ENCODE measurements at places on chromosomes 12 and 14. TPM values are rescaled to one million over a fixed set of nuclear protein-coding genes. Genes with fewer than 3 reads are reported as not detected.
A peak's percentile ranks its signal among the peaks of the same experiment; 100 is the strongest.

DNA sequence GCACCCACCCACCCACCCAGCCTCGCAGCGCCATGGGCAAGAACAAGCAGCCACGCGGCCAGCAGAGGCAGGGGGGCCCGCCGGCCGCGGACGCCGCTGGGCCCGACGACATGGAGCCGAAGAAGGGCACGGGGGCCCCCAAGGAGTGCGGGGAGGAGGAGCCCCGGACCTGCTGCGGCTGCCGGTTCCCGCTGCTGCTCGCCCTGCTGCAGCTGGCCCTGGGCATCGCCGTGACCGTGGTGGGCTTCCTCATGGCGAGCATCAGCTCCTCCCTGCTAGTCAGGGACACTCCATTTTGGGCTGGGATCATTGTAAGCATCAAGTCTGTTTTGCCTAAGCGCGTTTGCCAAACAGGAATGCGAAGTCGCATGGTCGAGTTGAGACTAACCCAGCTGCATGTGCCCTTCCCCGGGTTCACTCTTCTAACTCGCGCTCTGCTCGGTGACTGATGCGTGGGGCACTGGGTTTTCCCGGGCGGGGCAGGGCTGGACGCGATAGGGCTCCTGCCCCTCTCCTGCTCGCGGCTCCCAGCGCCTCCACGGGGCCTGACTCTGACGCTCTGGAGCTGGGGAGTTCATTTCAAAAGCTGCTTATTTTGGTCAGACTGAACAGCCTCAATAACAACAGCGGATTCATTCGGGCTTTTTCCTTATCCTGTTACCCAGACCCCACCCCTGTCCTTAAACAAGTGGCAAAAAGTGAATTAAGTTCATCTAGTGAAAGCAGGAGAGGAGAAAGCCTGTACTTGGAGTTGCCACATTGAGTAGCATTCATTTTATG lies 458 bp downstream of the SSPN start:
- H3K4me1 ChIP-seq = no peaks in the 10 kb centered on the region
- H3K27me3 ChIP-seq = no peaks in the 10 kb centered on the region

- no peak overlapping the region for H3K4me3 ChIP-seq
- H3K27me3 ChIP-seq = no peaks in the 10 kb centered on the region
Measured at GRCh38 chr14:75399843-75400775, 27.7 kb upstream of the JDP2 start.

GRCh38 chr14:58617619-58618018 lies 20.1 kb upstream of the DACT1 start:
- DNase-seq = no peak
- no peak overlapping the region for H3K4me3 ChIP-seq
- no peaks in the 10 kb centered on the region for H3K36me3 ChIP-seq
- H3K4me1 ChIP-seq = no peaks in the 10 kb centered on the region
- no peak overlapping the region for H3K27ac ChIP-seq
- no peaks in the 10 kb centered on the region for H3K27me3 ChIP-seq

Gene CLEC4D
- not detected for polyA plus RNA-seq

- H3K27me3 ChIP-seq = no peaks in the 10 kb centered on the region
- H3K27ac ChIP-seq = no peak overlapping the region
- no peaks in the 10 kb centered on the region for H3K36me3 ChIP-seq
- DNase-seq = no peak
- no peaks in the 10 kb centered on the region for H3K4me1 ChIP-seq
Measured at GRCh38 chr14:85607651-85608081, 77.7 kb downstream of the FLRT2 start.

- no peaks in the 10 kb centered on the region for H3K36me3 ChIP-seq
- no peaks in the 10 kb centered on the region for H3K27me3 ChIP-seq
- H3K4me3 ChIP-seq = peak overlapping the region; percentile 54
- peak; percentile 51 for DNase-seq
Measured at GRCh38 chr14:104827177-104828055, 26.5 kb downstream of the ZBTB42 start.

GRCh38 chr12:55718624-55719275 lies 1.4 kb upstream of the RDH5 start:
- no peak overlapping the region for H3K4me3 ChIP-seq
- H3K36me3 ChIP-seq = no peaks in the 10 kb centered on the region
- H3K4me1 ChIP-seq = peaks cover 35% of the 10 kb centered on the region
- no peak for DNase-seq

- no peak for DNase-seq
- no peaks in the 10 kb centered on the region for H3K4me1 ChIP-seq
- no peak overlapping the region for H3K27ac ChIP-seq
- no peaks in the 10 kb centered on the region for H3K36me3 ChIP-seq
- H3K27me3 ChIP-seq = no peaks in the 10 kb centered on the region
- H3K4me3 ChIP-seq = no peak overlapping the region
Measured at GRCh38 chr12:73973486-73973885, 564.1 kb upstream of the ATXN7L3B start.

Gene STXBP6
- polyA plus RNA-seq = 9.9 TPM

- no peak for DNase-seq
- H3K4me3 ChIP-seq = no peak overlapping the region
- peaks cover 20% of the 10 kb centered on the region for H3K4me1 ChIP-seq
Measured at GRCh38 chr12:116370886-116371580, 93.5 kb upstream of the MED13L start.

Gene CCDC177
- not detected for polyA plus RNA-seq

Gene UNC79
- 3.8 TPM for polyA plus RNA-seq

DNA sequence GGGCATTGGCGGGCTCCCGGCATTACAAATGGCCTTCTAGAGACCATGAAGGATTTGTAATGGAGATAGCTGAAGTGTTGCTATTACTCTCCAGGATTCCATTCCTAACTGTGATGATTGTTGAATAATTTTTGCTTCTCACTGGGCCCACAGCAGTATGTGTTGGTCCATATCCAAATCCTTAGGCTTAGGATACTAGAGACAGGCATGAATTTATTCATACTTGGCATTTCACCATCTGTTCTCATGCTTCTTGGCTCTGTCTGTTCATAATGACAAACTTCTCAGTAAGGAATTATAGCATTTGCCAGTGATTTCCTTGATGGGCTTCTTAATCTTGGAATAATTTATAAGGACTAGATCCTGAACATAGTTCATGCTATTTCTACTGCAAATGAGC lies 832.9 kb downstream of the C12orf50 start:
- no peak for DNase-seq
- no peaks in the 10 kb centered on the region for H3K4me1 ChIP-seq
- H3K36me3 ChIP-seq = no peaks in the 10 kb centered on the region
- no peak overlapping the region for H3K27ac ChIP-seq
- no peak overlapping the region for H3K4me3 ChIP-seq

DNA sequence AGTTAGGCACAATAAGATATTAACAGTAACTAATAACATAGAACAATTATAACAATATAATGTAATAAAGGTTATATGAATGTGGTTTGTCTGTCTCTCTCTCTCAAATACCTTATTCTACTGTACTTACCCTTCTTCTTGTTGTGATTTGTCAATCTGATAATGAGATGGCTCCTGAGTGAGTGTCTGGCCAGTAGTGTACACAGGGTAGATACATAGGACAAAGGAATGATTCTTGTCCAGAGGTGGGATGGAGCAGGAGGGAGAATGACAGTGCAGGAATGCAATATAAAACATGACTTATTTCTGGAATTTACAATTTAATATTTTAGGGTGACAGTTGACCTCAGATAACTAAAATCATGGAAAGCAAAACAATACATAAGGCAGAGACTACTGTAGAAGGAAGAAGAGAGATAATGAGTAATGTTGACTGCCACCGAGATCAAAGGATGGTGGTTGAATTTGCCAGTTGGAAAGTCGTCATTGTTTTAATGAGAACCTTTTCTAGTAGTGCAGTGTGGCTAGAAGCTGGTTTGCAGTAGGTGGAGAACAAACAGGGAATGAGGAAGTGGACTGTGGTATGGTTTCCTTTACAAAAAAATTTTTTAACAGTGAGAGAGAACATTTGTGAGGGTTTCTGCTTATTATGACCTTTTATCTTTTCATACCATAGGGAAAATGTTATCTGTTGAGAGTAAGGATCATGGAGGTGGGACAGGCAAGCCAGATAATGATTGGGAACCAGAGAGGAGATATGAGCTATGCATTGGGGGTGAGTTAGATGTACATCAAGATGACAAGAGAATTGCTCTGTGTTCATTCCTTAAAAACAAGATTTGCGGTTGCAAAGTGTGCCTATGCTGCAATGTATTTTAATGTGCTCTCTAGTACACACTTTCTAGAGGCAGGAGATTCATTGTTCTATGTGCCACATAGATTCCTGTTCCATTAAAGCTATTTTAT lies 458.3 kb downstream of the BTG1 start:
- no peaks in the 10 kb centered on the region for H3K4me1 ChIP-seq
- H3K4me3 ChIP-seq = no peak overlapping the region
- no peak for DNase-seq
- no peaks in the 10 kb centered on the region for H3K36me3 ChIP-seq

DNA sequence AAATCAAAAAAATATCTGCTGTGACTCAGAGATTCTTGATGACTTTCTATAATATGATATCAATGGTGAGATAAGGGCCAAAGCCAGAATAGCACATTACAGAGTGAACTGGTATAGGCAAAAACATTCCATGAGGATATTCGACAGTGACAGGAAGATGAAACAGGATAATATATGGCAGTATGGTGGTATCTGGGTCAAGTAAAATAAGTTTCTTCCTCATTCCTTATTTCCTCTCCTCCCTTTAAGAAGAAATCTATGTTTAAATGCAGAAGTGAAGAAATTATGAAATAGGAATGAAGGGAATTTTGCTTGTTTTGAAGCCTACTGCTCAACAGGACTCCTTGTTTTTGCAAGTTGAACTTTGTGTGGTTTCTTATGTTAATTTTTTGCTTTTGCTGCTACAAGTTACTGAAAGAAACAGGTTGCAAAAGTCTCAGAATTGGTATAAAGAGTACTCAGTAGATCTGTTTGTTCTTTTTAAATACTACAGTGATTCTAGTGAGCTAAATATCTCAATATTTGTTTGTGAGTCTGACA lies 7.0 kb downstream of the ACSS3 start:
- H3K36me3 ChIP-seq = no peaks in the 10 kb centered on the region
- H3K4me1 ChIP-seq = no peaks in the 10 kb centered on the region
- no peak overlapping the region for H3K4me3 ChIP-seq
- H3K27me3 ChIP-seq = no peaks in the 10 kb centered on the region
- DNase-seq = no peak
- no peak overlapping the region for H3K27ac ChIP-seq

DNA sequence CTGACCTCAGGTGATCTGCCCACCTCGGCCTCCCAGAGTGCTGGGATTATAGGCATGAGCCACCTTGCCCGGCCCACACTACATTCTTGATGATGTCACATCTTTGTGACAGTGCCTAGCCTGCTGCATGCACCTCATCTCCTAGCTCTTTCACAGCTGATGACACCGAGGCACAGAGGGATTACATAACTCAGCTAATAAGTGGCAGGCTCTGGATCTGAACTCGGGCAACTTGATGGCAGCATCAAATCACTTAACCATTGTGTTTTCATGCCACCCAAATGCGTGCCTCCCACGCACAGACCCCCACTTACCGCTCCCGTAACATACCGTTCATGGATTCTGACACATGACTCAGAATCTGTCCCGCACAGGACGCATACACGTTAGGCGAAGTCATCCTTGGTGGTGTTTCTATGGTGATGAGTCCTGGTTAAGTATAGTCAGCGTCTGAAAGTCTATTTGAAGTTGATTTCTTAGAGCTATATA lies 7.4 kb downstream of the TMEM120B start:
- no peak for DNase-seq
- H3K4me1 ChIP-seq = no peaks in the 10 kb centered on the region
- H3K27ac ChIP-seq = no peak overlapping the region
- no peaks in the 10 kb centered on the region for H3K27me3 ChIP-seq
- H3K36me3 ChIP-seq = no peaks in the 10 kb centered on the region

GRCh38 chr12:128820723-128821432 lies 2.9 kb downstream of the SLC15A4 start:
- peaks cover 36% of the 10 kb centered on the region for H3K4me1 ChIP-seq
- peak overlapping the region; percentile 24 for H3K27ac ChIP-seq
- DNase-seq = peak; percentile 43
- H3K27me3 ChIP-seq = no peaks in the 10 kb centered on the region
- no peak overlapping the region for H3K4me3 ChIP-seq
- H3K36me3 ChIP-seq = no peaks in the 10 kb centered on the region

Measured in pancreas (tissue), 10 donors.